Effector memory CD8-positive, alpha-beta T cell (primary cell): ENCODE measurements at places on chromosomes 2 and 18.
A peak's percentile ranks its signal among the peaks of the same experiment; 100 is the strongest.

DNA sequence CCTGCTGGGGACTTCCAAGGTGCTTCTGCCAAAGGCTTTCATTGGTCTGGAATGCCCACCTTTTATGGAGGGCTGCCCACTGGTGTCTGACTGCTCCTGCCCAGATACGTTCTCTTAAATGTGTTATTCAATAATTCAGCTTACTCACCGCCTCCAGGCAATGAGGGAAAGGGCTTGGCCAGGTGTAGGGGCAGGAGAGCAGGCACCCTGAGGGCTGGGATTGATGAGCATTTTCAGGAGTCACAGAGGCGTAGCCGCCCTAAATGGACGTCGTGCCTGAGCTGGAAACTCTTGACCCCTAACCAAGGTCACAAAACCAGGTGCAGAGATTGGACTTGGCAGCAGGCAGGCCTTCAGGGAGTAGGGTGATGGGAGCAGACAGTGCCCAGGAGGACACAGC lies 26.8 kb downstream of the MAL start:
- no peaks in the 10 kb centered on the region for H3K36me3 ChIP-seq
- H3K27me3 ChIP-seq: peaks cover 44% of the 10 kb centered on the region
- no peak for DNase-seq
- H3K4me1 ChIP-seq: peaks cover 3% of the 10 kb centered on the region
- no peak overlapping the region for H3K4me3 ChIP-seq

DNA sequence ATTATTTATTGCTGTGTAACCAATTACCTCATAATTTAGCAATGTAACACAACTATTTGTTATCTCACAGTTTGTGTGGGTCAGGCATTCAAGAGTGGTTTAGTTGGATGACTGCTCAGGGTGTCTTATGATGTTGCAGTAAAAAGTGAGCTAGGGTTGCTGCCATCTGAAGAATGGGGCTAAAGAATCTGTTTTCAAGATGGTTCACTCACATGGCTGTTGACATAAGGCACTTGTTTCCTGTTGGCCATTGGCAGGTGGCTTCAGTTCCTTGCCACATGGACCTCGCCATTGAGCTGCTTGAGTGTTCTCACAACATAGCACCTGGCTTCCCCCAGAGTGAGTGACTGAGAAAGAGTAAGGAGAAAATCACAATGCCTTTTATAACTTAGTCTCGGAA lies 123.2 kb downstream of the TMEM17 start:
- no peaks in the 10 kb centered on the region for H3K4me1 ChIP-seq
- no peak overlapping the region for H3K4me3 ChIP-seq
- H3K27me3 ChIP-seq: no peaks in the 10 kb centered on the region
- DNase-seq: no peak
- H3K27ac ChIP-seq: no peak overlapping the region
- no peaks in the 10 kb centered on the region for H3K36me3 ChIP-seq

DNA sequence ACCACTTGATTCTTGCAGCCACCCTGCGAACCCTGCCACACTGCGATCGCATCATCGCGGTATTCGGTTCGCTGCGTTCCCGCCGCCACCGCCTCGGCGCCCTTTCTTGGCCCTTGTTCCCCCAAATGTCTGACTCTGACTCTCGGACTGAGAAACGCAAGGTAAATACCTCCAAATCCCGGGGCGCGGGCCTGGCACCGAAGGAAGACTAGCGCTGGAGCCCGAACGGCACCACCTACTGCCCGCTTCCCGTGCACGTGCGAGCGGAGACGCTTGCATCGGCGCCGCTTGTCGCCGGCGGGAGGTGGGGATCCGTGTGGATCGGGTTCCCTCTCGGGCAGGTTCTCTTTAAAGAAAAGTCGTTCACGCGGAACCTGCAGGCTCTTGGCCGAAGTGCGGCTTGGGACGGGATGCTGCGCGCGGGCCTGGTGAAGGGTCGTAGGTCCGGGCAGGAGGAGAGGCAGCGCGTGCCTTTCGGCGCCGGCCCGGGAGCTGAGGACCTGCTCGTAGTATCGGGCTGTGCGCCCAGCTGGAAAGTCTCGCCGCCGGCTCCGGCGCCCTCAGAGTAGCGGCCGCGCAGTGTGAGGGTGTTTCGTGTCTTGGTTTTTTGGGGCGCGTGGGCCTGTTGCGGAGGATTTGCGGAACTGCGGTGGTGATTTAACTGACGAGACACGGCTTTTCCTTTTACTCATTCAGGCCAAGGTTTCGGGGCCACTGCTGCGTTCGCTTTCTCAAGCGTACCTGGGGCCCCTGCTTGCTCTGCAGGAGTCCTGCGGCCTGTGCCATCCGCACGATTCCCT lies 514 bp downstream of the BCL2L11 start:
- H3K27ac ChIP-seq: peak overlapping the region; percentile 81
- H3K27me3 ChIP-seq: peaks cover 38% of the 10 kb centered on the region
- peaks cover 45% of the 10 kb centered on the region for H3K4me1 ChIP-seq
- H3K36me3 ChIP-seq: peaks cover 49% of the 10 kb centered on the region
- DNase-seq: peak; percentile 52

GRCh38 chr18:70981400-70982140 lies 692.7 kb downstream of the SOCS6 start:
- H3K27me3 ChIP-seq: no peaks in the 10 kb centered on the region
- no peaks in the 10 kb centered on the region for H3K36me3 ChIP-seq
- H3K4me3 ChIP-seq: no peak overlapping the region
- H3K4me1 ChIP-seq: no peaks in the 10 kb centered on the region
- no peak overlapping the region for H3K27ac ChIP-seq

DNA sequence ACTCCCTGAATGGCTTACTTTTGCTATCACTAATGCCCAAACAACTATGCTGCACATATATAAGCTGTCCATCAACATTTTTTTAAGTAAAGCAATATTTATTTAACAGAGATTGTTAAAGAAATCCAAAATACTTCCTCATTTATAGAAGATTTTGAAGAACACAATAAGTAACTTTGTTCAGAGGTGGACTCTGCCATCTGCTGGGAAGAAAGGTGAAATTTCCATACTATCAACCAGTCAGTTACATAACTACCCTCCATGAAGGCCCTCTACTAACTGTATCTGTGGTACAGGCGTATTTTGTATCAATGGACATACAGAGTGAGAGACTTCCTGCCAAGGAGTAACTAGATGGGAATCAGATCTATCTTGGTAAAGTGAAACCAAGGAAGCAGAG lies 106.0 kb downstream of the DTNB start:
- H3K36me3 ChIP-seq: no peaks in the 10 kb centered on the region
- H3K27me3 ChIP-seq: no peaks in the 10 kb centered on the region
- peaks cover 4% of the 10 kb centered on the region for H3K4me1 ChIP-seq
- DNase-seq: no peak

DNA sequence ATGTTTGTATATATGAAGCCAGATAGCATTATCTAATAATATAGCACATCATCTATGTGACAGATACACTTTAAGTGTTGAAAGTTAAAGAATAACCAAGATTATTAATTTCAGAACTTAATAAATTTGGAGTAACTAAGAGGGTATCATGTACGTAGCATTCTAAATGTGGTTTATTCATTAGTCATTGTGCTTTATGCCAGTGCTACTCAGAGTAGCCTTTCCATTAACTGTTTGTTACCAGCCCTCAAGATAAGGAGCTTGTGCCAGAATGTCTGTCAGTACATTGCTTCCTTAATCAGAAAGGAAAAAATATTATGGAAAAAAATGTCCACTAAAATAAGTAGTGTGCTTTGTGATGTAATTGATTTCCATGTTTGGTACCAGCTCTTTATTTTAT lies 94.9 kb upstream of the TWSG1 start:
- peaks cover 51% of the 10 kb centered on the region for H3K36me3 ChIP-seq
- DNase-seq: no peak
- H3K4me1 ChIP-seq: peaks cover 7% of the 10 kb centered on the region
- H3K4me3 ChIP-seq: no peak overlapping the region
- H3K27ac ChIP-seq: no peak overlapping the region
- no peaks in the 10 kb centered on the region for H3K27me3 ChIP-seq

DNA sequence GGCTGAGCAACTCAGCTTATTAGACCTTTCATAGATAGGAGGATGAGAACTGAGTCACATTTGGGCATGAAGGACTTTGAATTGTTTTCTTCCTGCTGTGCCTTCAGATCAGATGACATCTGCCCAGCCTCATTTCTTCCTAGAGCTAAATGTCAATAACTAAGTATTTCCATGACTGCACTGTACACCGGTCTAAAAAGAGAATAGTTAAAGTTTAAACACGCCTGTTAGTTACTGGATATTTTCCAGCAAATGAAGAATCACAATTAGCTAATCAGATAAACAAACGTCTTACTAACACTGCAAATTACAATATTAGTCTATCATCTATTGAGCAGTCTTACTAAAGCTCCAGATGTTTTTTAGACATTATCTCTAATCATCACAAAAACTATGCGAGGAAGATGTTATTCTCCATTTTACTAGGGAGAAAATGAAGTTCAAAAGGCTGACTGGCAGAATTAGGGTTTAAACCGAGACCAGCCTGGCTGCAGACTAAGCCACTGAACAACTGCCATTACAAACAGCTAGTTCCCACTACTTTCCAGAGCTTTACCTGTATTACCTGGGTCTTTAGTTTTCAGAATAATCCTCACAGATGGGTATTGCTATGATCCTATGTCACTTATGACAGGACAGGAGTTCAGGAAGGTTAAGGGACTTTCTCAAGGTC lies 69.4 kb upstream of the ZNF397 start:
- H3K27me3 ChIP-seq: peaks cover 5% of the 10 kb centered on the region
- DNase-seq: no peak
- H3K36me3 ChIP-seq: no peaks in the 10 kb centered on the region
- no peak overlapping the region for H3K4me3 ChIP-seq
